ENCODE measurements at places on chromosomes 7 and 10.

DNA sequence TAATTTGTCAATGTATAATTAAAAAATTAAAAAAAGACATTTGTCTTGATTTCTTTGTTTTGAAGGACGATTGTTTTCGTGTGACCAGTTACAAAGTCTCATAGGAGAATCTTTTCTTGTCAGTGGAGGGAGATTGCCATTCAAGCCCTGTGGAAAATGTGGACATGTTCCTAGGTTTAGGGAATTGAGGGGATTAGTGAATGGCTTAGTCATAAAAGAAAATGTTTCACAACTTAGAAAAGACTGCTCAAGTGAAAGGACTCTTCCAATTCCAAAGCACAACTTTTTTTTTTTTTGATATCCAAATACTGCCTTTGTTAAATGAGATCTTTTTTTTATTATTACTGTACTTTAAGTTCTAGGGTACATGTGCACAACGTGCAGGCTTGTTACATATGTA, 140.7 kb upstream of the HABP2 start:
- no peak for DNase-seq

GRCh38 chr7:77991656-77992055, 193.1 kb downstream of the PHTF2 start:
- DNase-seq, result no peak

- DNase-seq, result no peak
Measured at GRCh38 chr7:25537662-25538375, 309.5 kb upstream of the NPVF start.

- no peak for DNase-seq
Measured at GRCh38 chr10:27072436-27073114, 27.7 kb downstream of the ANKRD26 start.

DNA sequence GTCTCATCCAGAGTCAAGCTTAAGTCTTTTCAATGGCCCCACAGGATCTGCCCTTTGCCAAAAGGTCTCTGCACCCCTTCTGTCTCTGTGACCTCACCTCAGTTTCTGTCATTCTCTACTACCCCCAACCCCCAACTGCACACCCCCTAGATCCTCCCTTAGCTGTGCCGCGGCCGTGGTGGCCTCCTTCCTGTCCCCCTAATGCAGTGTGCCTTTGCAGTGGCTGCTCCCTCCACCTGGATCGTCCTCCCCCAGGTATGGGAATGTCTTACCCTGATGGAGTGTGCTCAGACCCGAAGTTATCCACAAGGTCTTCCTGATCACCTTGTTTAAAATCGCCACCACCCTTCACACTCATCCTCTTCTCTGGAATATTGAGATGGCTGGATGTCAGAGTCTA, 9.6 kb downstream of the FGF8 start:
- no peak for DNase-seq

- DNase-seq, result no peak
Measured at GRCh38 chr10:94546049-94546900, 687 bp downstream of the HELLS start.

GRCh38 chr10:95876756-95877155, 31.0 kb upstream of the CC2D2B start:
- DNase-seq, result no peak

Data from anterior cingulate cortex (tissue), 58 donors.